Activated T-helper 2 cell treated with anti-CD3 and anti-CD28 coated beads, Interferon-gamma antibody, Interleukin-2, Interleukin-4, amounts not matched to agents 10 μg/mL and 5 μg/mL and 100 μg/mL, durations not matched to agents 14 hours and 24 hours and 36 hours (primary cell): ENCODE measurements at places on chromosomes 6 and 20.

- DNase-seq = no peak
Measured at GRCh38 chr20:3629893-3630292, 33.3 kb downstream of the GFRA4 start.

DNA sequence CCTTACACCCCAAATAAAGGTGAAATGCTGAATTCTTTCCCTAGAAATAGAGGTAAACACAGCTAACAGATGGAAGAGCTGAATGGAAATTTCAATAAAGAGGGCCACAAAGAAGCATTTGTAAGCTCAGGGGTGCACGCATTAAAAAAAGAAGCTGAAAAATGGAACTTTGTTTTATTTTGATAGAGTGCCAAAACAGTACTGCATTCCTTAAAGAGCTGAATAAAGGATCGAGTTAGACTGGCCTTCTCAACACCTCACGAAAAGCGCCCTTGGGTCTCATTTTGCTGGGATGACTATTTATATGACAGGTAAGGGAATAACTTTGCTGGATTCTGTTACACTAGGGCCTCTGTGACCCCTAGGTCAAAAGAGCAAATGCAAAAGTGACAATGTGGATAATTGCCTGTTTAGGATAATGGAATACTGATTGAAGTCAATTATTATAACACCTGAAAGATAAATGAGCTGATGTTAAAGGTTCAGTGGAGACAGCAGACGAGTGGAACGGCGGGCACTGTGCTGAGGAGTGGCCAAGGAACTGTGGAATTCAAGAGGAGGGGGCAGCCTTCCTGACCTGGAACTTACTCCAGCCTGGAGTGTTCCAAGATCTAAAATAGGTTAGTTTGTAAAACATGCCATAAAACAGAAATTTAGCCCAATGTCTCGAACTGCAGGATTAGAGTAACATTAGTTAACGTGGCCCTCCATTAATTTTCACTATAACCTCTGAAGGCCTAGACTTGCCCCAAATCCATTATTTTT lies 168.4 kb downstream of the FOXC1 start:
- DNase-seq = no peak

DNA sequence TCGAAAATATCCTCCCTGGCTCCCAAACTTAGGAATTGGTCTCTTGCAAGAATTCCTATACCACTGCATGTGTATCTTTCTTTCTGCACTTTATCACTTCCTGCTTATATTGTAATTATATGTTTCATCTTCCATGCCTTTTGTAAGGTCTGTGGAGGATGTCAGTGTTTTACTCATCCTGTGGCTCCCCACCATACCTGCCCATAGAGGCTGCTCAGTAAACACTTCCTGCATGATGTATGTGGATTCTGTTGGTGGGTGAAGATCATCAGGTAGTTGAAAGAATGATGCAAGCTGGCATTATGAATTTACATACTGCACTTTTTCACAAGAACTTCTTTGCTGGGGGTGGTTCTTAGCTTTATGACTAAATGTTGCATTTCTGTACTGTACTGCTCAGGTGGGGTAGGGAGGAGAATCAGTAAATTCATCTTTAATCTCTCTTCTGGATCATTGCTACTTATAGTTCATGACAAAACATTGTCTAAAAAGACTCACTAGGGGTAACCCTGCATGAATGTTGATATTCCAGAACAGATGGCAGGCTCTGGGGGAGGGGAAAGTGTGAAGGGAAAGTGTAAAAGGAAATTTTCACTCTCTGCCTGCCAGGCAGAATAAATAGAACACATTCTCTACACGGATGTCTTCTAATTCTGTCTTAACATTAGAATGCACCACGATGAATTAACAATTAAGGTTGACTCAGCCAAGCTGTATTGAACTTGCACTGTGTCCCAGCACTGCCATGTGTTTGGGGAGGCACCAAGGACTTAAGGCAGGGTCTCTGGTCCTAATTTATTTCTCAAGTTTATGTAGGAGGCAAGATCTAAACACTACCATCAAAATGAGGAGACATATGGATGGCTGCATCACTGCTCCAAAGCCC lies 36.0 kb upstream of the KLHL31 start:
- no peak for DNase-seq

DNA sequence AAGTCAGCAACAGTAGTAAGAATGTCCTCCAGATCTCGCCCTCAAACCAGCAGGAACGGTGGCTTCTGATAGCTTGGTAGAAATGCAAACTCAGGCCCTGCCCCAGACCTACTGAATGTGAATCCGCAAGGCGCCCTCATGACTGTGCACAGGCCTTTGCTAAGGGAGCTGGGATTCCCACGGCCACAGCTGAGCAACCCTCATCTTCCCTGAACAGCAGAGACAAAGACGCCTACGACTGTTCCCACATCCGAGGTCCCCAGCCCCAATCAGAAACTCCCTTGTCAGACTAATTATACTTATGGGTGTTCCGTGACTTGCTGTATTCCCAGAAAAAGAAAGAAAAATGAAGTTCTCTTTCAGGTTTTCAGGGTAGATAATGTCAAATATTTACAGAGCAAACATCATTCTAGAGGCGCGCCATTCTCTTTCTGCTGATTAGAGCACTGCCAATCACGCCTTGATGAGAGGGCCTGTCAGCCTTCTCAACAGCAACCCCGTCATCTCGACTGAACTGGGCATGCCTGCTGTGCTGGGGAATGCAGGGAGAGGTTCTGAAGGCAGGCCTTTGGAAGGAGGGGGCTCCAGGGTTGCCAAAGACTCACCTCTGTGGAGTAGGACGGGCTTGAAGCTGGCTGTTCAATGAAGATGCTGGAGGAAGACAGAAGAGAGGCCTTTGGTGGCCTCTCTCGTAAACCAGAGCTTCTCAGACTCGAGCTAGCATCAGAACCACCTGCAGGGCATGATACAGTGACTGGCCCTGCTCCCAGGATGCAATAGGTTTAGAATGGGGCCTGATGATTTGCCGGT lies 79.9 kb downstream of the ZNF217 start:
- no peak for DNase-seq

GRCh38 chr6:56046576-56046975 lies 171.2 kb upstream of the BMP5 start:
- no peak for DNase-seq

GRCh38 chr20:39210341-39211036 lies 248.3 kb downstream of the DHX35 start:
- no peak for DNase-seq

- DNase-seq = no peak
Measured at GRCh38 chr6:1208876-1209275, 103.0 kb upstream of the FOXQ1 start.

- DNase-seq = no peak
Measured at GRCh38 chr20:1964061-1964460, 29.8 kb downstream of the PDYN start.

DNA sequence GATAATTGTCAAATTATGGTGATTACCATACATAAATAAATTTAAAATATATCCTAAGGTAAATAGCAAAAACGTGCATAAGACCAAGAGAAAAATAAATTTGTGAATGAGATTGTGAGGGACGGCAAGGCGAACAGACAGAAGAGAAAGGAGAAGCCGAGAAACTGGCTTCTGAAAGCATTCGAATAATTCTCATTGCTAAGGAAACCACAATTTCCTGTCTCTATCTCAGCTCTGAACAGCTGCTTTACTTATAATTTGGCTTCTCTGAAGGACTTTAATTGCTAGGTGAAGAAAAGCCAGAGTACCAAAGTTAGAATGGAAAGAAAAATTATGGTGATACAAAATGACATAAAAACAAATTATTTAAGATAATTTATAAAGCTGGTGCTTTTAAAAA lies 79.0 kb upstream of the RGS17 start:
- DNase-seq = no peak

DNA sequence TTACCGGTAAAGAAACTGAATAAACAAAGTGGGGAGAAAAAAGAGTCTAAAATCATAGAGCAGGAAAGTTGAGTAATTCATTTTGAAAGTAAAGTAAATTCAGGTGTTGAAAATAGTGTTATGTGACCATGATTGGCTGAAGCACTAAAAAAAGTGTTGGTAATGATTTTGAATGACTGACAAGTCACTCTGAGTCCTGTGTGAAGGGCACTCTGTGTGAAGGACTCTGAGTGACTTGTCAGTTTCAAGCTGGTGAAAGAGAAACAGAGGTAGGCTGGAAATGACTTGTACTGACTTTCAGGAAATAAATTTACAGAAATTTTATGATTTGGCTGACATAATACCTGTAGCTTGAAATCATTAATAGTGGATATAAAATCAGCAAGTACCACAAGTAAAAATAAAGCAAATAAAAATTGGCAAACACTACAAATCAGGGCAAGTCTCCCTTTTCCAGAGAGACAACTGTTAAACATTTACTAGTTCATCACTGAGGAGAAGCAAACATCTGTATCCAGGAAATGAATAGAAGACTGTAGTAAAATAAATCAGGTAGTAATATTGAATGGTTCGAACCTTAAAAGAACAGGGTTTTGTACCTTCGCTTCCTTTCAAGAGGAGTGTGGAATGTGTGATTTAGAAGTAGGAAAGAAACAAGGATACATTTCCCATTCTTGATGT lies 630.6 kb downstream of the GRIK2 start:
- DNase-seq = no peak

GRCh38 chr6:40457261-40457660 lies 129.9 kb downstream of the LRFN2 start:
- no peak for DNase-seq

DNA sequence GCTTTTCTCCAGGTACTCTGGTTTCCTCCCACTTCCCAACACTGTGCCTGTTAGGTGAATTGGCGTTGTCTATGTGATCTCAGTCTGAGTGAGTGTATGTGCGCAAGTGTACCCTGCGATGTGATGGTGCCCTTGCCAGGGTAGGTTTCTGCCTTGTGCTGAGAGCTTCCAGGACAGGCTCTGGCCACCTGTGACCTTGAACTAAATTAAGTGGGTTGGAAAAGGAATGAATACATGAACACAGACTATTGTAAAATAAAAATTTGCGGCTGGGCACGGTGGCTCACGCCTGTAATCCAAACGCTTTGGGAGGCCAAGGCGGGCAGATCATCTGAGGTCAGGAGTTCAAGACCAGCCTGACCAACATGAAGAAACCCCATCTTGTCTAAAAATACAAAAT lies 678.0 kb downstream of the DHX35 start:
- DNase-seq = no peak

DNA sequence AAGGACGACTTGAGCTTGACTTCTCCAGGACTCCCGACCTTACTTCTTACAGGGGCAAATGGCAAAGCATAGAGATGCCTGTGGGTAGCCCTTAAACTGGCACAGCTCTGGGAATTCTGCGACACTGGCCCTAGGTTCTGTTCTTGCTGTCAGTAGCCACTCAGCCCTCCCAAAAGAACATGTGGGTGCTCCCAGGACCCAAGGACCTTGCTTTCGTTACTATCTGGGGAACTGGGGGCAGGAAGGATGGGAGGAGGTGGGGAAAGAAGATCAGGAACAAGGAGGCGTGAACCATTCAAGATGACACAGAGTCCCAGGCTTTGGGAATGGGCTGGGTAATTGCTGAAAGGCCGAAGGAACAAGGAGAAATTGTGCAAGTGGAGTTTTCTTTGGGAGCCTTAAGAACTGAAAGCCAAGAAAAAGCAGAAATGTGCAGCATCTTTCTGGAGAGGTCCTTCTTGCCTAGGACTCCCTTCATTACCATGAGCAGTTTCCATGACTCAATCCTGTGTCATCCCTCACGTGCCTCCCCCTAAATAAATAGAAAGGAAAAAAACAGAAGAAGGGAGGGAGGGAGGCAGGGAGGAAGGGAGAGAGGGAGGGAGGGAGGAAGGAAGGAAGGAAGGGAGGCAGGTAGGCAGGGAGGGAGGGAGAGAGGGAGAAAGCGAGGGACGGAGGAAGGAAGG lies 284.6 kb upstream of the FOXQ1 start:
- DNase-seq = no peak
